ENCODE measurements at places on chromosomes 7 and 10.

GRCh38 chr7:51288896-51289622 lies 27.6 kb downstream of the COBL start:
- no peak for DNase-seq

DNA sequence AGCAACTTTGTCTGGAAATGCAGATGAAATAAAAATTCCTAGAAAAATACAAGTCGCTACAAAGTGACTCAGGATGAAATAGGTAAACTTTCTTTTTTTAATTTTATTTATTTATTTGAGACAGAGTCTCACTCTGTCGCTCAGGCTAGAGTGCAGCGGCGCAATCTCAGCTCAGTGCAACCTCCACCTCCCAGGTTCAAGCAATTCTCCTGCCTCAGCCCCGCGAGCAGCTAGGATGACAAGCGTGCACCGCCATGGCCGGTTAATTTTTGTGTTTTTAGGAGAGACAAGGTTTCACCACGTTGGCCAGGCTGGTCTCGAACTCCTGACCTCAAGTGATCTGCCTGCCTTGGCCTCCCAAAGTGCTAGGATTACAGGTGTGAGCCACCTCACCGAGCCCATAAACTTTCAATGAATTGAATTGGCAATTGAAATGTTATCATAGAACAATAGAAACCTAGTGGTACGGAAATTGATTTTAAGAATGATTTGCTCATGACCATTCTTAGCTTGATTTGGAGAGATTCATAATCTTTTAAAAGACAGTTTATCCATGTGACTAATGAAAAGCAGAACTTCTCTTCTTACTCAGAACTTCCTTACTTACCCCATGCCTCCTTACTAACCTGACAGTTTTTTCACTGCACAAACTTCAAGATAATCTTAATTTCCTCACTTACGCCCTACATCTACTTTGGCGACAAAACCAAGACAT lies 161.7 kb downstream of the FAM107B start:
- DNase-seq: peak; percentile 68

GRCh38 chr7:110296321-110296720 lies 794.6 kb upstream of the LRRN3 start:
- DNase-seq: no peak

GRCh38 chr7:78499283-78499682 lies 700.7 kb downstream of the PHTF2 start:
- no peak for DNase-seq

DNA sequence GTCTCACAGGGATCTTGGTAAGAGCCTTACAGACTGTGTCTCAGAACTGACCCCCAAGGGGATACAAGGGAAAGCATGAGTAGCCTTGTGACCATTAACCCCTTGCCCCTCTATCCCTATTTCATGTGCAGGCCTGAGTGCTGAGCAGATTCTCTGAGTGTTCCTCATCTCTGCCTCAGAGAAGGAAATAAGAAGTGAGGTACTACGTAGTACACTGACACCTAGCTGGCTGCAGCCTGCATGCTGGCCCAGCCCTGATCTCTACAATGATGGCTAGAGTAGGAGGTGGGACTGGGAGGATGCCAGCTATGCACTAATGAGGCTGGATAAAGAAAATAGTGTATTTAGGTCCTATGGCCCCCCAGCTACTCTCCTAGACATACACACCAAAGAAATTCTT lies 174.9 kb upstream of the HPS1 start:
- no peak for DNase-seq

GRCh38 chr7:693280-693679 lies 33.2 kb upstream of the DNAAF5 start:
- DNase-seq: no peak

DNA sequence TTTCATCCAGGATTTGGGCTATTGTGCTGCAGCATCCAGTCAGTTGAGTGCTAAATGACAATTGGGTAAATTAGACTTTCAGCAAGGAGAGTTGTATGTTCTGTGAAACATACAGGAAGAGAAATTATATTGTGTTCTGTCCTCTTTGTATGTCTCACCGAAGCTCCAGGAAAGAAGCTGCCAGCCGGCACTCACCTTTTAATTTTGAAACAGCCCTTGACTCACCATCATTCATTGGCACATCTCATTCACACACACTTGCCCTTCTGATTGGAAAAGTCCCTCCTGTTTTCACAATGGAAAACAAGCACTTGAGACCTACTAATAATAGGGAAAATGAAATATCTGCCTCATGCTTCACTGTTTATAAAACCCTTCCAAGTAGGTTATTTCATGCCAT lies 495.6 kb downstream of the RPS24 start:
- no peak for DNase-seq

DNA sequence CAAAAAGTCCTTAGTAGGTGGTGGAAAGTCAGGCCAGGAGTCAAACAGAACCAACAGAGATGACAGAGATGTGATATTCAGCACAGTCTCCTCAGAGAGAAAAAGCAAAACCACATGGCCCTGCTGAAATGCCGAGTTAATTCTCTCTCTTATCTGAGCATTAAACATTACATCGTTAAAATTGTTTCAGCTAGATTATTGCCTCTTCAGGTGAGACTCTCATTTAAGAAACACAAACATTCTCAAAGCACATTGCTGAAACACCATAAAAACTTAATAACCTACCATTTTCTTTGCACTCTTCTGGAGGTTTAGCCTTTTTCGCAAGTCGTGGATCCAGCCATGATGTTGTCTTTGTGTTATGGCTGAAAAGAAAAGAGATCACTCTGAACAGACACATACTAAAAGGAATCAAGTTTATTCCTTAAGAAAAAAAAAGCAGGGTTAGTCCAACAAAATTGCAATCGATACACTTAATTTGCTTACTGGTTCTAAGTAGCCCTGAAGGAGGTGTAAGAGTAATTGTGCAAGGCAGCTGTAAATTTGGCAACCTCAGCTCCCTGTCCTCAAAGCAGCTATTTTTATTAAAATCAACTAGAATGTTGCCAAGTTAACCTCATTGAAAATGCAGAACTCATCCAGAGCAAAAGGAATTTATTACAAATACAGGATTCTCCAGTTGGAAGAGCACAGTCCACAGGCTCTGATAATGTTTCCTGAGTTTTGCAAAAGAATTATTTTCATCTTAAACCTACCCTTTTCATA lies 691.1 kb downstream of the PHTF2 start:
- no peak for DNase-seq

DNA sequence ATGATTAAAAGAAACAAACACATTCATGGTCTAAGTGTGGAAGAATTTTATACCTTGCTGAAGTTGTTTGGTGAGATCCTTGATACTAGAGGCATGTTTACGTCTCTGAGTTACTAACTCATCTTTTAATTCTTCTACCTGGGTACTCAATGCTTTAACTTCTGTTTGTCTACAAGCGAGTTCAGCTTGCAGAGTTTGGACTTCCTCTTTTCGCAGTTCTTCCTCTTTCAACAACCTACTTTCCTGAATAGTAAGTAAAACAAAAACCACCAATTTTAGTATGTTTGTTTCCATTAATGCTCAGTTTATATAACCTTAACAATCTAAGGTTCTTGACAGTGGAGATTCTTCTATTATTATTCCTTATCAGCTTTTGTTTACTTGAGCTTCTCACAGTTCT lies 42.9 kb downstream of the CCDC186 start:
- DNase-seq: peak; percentile 64

DNA sequence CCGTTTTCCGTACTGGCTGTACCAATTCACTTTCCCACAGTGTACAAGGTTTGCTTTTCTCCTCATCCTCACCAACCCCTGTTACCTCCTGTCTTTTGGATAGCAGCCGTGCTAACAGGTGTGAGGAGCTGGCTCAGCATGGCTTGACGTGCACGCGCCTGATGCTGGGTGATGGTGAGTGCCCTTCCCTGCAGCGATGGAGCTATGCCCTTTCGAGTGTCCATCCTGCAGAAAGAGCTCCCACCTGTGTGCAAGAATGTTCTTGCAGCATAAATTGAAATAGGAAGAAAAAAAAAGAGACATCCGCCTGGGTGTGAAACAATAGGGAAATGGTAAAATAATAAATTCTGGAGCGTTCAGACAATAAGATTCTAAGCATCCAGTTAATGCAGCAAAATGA lies 9.5 kb upstream of the UBE3C start:
- no peak for DNase-seq

DNA sequence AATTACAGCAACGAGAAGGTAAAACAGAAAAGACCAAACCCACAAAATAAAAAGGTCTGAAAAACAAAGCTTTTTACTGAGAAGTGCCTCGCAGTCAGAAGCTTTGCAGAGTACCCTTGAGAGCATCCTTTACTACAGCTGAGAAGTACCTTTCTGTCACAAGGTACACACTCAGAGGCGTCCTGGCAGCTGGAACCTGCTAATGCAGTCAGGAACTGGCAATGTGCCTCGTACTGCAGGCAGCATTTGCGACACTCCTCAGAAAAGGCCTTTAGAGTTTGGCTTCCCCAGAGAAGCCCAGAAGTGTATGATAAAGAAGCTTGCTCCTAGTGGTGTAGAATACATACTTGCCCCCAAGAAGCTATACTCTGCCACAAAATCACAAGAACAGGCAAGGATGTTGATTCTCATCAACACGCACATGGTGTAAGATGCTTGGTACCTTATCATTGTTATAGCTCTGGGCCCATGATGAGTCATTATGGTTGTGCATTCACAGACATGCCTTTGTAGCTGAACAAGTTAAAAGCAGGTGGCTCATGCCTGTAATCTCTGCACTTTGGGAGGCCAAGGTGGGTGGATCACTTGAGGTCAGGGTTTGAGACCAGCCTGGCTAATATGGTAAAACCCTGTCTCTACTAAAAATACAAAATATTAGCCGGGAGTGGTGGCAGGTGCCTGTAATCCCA lies 2.0 kb upstream of the GTPBP4 start:
- no peak for DNase-seq

- DNase-seq: no peak
These were observed 14.9 kb upstream of the MALRD1 start for GRCh38 chr10:19033741-19034140.

GRCh38 chr7:66641526-66641871 lies 12.8 kb downstream of the KCTD7 start:
- DNase-seq: no peak

DNA sequence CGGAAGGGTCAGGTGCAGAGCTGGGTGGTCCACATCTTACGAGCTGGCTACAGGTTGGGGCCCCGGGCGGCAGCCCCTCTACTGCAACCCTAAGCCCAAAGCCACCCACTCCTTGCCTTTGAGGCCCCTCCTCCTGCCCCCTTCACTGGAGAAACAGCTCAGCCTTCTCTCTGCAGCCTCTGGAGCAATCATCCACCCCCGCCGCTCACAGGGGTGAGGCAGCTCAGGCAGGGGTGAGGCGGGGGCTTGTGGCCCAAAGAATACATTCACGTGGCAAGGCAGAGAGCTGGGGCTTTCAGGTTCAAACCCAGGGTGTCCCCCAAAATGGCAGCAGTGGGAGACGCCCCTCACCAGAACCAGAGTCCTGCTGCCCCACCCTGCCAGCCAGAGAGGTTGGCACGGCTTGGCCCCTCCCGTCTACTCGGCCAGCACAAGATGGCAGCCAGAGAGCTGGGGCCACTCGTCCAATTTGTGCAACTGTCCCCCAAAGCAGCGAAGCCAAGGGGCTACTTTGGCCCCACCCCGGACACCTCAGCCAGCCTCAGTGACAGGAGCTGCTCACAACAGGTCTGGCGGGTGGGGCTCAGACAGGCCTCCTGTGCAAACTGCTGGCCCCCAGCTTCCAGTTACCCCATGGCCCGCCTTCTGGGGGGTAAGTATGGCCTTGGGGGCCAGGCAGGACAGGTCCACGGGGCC lies 7.2 kb downstream of the GNB2 start:
- DNase-seq: no peak

DNA sequence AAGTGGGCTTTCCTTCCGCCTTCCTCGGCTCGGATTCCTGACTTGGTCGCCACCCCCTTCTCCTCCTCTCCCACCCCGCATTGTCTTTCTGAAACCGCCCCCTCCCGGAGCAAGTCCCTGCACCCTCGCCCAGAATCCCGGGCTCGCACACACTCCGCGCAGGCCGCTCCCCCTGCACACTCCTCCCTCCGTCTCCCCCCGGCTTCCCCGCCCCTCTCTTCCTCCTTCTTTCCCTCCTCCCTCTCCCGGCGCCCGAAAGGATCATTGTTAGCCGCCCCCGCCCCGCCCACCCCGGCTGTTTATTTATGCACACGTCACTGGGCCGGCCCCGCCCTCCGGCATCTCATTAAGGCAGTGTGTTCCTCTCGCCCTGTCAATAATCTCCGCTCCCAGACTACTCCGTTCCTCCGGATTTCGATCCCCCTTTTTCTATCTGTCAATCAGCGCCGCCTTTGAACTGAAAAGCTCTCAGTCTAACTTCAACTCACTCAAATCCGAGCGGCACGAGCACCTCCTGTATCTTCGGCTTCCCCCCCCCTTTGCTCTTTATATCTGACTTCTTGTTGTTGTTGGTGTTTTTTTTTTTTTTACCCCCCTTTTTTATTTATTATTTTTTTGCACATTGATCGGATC lies at the start of gene TCF7L2:
Gene TCF7L2, plus strand, starts transcription at position 373 of the 633 bp plus-strand sequence. CDS start 510 bp downstream, outside the sequence.
- peak; percentile 98 for DNase-seq

Data from inflammatory macrophage treated with lipopolysaccharide for 4 hours (primary cell).